Activated CD8-positive, alpha-beta memory T cell treated with anti-CD3 and anti-CD28 coated beads for 1 hour (primary cell): ENCODE measurements at places on chromosomes 12 and 14.

GRCh38 chr12:42342028-42342427 lies 16.1 kb downstream of the PPHLN1 start:
- no peak for DNase-seq

GRCh38 chr12:59708064-59708463 lies 112.2 kb downstream of the SLC16A7 start:
- no peak for DNase-seq

DNA sequence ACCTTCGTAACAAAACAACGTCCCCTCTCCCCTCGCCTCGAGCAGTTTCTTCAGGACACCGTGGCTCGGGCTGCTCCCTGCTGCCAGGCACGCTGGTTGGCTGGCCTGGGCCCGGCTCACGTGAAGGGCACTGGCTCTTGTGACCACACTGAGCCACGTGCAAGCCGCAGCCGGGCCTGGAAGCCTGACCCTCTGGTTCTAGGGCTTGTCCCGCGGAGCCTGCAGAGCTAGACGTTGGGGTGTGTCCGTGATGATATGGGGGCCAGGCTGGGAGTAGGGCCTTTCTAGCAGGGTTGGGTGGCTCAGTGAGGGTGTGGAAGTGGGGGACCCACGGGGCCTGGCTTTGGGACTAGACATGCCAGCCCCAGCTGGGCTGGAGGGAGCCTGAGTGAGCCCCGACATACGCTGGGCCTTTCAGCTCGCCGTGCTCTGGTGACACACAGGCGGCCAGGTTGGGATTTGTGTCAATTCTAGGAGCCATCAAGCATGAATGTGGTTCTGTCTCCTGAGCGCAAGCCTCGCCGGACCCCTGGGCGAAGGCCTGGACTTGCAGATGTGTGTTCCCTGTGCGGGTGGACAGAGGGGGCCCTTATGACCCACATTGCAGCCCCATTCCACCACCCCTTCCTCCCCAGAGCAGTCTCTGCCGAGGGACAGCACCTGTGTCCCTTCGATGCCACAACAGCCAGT lies 13.6 kb upstream of the AMN start:
- DNase-seq, result no peak

- DNase-seq, result no peak
These were observed 58.3 kb upstream of the LTA4H start for GRCh38 chr12:96093543-96094196.

GRCh38 chr12:64595863-64596793 lies 14.2 kb upstream of the RASSF3 start:
- no peak for DNase-seq
